ENCODE measurements at places on chromosomes 4 and X.

DNA sequence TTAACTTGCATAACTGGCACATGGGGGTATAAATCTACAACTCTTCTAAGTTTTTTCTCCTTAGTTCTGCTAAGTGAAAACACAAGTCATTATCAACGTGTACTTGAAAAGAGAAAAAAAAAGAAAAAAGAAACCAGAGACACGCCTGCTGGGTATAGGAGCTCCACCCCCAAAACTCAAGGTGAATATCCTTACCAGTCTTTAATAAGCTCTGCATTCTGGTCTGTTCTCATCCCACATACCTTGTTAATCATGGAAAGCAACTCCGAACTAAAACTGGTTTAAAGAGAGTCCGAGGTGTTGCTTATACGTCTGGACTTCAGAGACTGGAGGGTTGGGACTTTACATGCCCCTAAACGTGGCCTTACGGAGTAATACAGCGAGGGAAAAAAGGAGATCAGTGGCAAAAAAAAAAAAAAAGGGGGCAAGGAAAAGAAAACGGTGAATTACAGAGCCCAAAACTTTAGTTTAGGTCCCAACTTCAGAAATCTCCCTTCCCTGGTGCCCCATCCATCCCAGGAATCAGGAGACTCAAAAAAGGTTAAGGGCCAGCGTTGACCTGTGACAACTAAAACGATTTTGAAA, 1.0 kb downstream of the PGRMC2 start:
- DNase-seq = peak; percentile 61

- DNase-seq = no peak
These were observed 1.4 kb downstream of the XK start for GRCh38 chrX:37686996-37687395.

DNA sequence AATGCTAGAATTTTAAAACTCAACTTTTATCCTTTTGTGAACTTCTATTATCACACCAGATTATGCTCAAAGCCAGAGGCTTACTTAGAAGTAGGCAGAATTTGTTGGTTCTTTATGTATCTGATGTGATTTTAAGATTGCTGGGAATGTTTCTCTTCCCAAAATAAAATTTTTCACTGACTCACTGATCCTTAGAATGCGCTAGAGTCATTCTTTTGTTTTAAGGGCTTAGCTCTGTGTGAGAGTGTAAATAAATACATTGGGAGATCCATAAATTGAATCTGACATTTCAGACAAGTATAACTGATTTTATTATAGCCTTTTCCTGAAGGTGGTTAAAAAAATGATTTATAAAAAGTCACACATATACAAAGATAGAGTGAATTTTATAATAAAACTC, 101.3 kb downstream of the LARP1B start:
- no peak for DNase-seq

- no peak for DNase-seq
These were observed 372.7 kb downstream of the SH2D1A start for GRCh38 chrX:124719060-124719459.

GRCh38 chrX:67780694-67781109, 236.9 kb downstream of the AR start:
- DNase-seq = peak; percentile 6

DNA sequence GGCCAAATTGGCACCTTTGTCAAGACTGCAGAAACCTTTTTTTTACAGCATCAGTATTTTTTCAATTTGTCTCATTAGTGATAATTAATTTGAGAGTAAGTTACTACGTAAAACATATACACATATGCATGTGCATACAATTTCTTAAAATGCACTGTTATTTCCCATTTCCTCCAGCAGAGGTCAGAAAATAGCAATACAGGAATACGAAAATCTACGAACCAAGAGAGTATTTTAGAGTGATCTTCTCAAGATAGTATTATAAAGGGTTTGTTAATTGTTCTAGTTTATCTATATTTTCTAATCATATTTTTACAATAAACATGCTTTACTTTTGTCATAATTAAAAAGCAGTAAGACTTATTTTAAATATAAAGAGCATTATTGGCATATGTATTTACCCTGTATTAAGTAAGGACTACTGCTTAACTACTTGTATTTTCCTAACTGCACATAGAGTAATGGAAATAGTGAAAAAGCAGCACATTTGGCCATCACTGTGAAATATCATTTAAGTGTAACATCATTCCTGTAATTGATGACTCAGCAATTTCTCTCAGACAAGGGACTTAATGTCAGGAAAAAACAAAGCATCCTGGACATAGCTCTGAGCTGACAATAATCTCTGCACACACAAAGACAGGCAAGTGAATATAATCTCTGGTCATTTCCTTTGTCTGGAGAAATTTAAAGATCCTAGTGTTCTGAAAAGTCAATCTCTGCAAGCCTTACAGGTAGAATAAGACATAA, 45.6 kb downstream of the MAOB start:
- DNase-seq = peak; percentile 54

- peak; percentile 75 for DNase-seq
These were observed 6.9 kb downstream of the PJA1 start for GRCh38 chrX:69158166-69158980.

DNA sequence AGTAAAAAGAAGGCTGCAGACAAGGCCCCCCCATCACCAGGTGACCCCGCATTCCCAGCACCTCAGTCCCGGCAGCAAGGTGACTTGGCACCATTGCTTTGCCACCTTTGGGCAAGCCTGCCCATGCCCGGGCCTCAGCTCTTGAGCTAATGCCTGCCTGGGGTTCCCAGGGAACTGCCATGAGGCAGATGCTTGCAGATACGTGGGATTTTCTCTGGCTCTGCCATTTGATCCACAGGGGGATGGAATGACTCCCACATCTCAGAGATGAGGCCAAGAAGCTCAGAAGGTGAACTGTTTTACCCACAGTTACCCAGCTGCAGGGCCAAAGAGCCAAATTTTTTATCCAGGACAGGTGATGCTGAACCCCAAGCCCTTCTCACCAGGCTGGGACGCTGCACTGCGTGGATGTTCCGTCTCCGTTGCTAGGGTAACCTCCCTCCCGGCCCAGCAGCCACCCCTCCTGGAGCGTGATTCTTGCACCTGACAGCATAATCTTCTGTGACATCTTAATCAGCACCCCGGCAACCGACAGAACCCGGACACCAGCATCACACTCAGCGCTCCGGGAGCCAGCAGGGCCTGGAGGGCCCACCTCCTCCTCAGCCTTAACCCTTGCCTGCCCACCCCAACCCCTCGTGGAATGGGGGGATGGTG, 15.7 kb upstream of the MSX1 start:
- no peak for DNase-seq

DNA sequence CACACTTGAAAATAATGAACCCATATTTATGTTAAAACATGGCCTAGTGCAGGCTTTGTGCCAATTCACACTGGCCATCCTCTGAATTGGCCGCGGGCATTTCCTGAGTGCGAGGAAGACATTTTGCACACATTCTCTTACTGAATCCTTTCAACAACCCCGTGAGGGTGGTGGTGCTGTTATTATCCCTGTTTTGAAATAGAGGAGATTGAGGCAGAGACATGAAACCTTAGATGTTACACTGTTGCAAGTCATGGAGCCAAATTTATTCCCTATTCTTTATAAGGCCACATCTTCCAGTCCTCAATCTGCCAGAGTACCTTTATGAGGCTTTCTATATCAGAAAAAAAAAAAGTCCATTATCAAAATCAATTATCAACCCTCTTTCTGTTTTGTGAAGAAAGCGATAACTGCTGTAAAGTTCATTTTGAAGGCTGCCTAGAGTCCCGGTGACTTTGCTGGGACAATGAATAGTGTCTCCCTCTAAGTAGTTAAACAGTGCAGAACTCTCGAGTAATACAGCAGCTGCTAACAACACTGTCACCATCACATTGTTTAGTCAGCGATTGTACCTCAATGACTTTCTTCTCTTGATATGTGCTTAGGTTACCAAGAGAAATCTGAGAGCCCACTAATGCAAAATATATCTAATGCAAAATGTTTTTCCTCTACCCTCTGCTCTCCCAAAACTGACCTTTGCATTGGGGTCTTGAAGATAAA, 242.3 kb upstream of the PPARGC1A start:
- DNase-seq = no peak

GRCh38 chr4:70670332-70671014, 4.2 kb upstream of the JCHAIN start:
- no peak for DNase-seq

DNA sequence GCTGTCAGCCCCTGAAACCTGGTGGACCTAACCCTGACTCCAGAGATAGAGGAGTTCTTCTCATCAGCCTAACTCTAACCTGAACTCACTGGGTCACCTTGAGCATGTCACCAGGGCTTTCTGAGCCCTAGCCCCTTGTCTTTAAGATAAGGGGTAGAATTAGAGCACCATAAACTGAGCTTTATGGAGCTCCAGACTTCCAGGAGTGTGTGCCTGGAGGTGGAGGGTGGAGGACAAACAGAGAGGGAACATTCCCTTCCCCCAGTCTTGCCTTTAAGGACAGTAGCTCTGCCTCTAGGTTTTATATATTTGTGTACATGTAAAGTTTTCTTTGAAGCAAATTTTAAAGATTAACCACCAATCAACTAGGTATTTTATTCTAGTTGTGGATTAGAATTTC, 83.9 kb upstream of the PACRGL start:
- no peak for DNase-seq
